CD4-positive, alpha-beta T cell treated with Interleukin-21 for 1 hour (primary cell): ENCODE measurements at places on chromosomes 4 and X.

DNA sequence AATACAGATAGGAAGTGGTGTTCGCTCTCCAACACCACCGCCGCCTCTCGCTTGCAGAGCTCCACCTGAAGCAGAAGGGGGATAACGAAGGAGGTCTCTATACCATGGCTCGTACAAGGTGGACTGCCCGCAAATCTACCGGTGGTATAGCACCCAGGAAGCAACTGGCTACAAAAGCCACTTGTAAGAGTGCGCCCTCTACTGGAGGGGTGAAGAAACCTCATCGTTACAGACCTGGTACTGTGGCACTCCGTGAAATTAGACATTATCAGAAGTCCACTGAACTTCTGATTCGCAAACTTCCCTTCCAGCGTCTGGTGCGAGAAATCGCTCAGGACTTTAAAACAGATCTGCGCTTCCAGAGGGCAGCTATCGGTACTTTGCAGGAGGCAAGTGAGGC is 5.2 kb upstream of the BMP15 start:
- DNase-seq: no peak

DNA sequence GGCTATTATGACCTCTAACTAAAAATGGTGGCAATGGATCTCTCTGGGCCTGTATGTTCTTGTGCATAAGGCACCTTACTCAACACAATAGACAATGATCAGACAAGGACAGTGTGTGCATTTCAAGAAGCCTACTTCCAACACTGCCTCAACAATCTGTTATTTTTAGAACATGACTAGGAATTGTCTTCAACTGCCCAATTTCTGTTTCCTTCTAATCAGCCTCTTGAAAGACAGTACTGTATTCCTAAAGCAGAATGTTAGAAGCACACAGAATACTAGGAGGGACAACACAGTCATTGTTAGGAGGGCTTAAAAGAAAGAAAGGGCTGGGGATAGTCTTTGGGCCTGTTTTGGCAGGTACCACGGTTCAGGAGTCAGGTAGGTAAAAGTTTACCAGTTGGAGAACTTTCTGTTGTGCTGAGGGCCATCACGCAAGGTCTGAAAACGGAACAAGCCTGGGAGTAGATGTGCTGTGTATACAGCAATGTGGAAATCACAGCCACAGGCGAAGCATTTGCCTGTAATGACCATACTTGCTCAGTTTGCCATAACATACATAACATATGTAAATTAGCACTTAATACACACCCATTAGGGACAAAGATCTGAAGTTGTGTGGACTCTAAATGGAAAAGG is 100.8 kb upstream of the ATXN3L start:
- DNase-seq: no peak

DNA sequence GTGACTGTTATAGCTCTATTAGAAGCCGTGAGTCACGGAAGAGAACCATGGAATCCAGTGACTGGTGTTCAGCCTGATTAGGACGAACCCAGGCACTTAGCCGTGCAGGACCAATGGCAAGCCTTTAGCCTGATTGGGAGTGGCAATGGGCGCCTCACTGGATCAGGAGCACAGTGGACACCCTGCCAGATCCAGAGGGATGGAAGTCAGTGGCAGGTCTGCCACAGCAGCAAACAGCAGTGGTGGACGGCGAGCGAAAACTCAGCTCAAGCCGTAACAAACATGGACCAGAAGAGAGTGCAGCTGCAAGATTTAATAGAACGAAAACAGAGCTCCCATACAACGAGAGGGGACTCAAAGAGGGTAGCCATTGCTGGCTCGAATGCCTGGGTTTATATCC is 1326.5 kb downstream of the ADGRL3 start:
- no peak for DNase-seq

- DNase-seq: peak; percentile 49
Observed at GRCh38 chrX:15158736-15159406, 111.0 kb downstream of the ASB9 start.

- DNase-seq: no peak
Observed at GRCh38 chrX:108224218-108224617, 132.6 kb downstream of the ATG4A start.
